ENCODE measurements at places on chromosomes 13 and 19. TPM values are rescaled to one million over a fixed set of nuclear protein-coding genes. Genes with fewer than 3 reads are reported as not detected.

DNA sequence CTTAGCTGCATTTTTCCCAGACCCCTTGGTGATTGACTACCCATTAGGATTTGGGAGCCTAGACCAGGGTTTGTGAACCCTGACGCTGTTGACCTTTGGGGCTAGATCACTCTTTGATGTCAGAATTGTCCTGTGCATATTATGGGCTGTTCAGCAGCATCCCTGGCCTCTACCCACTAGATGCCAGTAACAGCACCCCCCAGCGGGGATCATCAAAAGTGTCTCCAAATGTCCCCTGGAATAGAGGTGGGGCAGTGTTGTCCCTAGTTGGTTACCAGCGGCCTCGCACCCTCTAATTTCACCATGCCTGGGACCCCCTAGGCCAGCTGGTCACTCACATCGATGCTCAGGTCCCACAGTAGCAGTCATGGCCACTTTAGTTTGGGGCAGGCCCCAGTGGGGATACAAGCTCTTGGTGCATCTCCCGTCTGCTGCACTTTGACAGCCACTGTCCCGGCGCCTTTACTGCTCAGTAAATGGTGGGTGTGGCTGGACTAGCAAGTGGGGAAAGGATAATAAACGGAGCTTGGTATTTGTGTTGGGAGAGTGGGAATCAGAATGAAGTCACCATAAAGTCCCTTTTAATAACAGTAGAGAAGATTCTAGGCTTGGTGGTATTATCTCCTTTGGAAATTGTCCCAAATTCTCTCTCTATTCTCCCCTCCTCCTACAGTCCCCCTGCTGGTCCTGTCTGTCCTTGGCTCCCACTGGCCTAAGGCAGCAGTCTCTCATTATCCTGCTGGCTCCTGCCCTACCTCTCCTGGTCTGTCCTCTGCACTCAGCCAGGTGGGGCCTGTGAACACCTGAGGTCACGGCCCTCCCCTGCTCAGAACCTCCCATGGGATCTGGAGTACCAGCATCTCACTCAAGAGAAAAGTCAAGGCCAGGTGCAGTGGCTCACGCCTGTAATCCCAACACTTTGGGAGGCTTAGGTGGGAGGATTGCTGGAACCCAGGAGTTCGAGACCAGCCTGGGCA lies 80.6 kb downstream of the SIPA1L3 start:
- DNase-seq: no peak

DNA sequence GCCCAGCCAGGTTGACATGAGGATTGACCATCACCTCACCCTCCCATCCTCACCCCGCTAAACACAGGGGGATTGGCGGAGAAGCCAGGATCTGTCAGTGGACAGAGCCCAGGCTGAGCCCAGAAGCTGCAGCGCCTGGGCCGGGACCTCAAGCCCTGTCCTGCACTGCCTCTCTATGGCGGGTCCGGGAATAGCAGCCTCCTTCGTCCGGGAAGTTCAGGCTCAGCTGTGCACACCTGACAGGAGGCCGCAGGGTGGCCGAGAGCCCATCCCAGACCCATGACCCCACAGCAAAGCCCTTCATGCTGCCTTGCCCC lies 67.8 kb downstream of the SPACA7 start:
- peak; percentile 68 for DNase-seq

GRCh38 chr19:1673645-1674292 lies 21.4 kb upstream of the TCF3 start:
- no peak for DNase-seq

DNA sequence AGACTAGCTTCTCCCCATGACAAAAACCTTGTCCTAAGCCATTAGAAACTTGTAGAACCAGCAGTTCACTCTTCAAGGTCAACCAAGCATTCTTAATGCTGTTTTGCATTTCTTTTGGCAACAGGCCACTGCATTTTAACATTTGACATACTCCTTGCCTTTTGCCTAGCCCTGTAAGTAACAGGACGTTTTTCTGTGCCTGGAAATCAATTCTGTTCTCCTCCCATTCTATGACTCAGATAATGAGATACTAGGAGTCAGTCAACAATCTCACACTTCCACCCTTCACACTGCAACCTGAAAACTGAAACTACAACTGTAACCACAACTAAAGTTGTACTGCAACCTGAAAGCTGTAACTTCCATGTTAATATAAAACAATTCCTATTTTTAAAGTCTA lies 268.7 kb downstream of the MZT1 start:
- no peak for DNase-seq

DNA sequence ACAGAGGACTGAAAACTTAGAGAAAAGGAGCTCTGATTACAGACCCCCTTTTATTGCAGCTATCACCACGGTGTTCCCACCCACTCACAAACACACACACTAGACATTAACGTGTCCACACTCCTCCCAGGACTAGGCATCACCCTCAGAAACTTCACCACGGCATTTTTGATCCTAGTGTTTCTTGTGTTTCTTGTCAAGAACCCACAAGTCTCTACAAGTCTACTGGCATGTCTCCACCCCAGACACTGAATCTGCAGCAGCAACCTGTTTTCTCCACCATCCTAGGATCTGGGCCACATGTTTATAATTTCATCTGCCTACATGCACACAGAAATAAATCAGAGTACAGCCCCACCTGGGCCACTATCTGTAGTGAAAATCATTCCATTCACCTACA lies 4.3 kb downstream of the ZNF486 start:
- no peak for DNase-seq

- no peak for DNase-seq
Observed at GRCh38 chr13:53042877-53043276, 14.3 kb downstream of the OLFM4 start.

DNA sequence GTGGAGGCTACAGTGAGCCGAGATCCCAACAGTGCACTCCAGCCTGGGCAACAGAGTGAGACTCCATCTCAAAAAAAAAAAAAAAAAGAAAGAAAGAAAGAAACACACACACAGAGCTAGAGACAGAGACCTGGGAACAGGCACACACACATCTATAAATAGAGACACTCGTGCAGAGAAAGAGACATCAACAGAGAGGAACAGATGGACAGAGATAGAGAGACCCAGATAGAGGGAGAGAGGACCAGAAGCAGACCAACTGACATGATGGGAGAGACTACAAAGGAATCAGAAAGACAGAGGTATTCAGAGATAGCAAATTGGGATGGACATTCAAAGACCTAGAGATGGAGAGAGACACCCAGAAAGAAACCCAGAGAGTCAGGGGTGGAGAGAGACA lies 2.1 kb upstream of the CA11 start:
- no peak for DNase-seq

- no peak for DNase-seq
Observed at GRCh38 chr13:111058796-111059506, 56.2 kb upstream of the ARHGEF7 start.

DNA sequence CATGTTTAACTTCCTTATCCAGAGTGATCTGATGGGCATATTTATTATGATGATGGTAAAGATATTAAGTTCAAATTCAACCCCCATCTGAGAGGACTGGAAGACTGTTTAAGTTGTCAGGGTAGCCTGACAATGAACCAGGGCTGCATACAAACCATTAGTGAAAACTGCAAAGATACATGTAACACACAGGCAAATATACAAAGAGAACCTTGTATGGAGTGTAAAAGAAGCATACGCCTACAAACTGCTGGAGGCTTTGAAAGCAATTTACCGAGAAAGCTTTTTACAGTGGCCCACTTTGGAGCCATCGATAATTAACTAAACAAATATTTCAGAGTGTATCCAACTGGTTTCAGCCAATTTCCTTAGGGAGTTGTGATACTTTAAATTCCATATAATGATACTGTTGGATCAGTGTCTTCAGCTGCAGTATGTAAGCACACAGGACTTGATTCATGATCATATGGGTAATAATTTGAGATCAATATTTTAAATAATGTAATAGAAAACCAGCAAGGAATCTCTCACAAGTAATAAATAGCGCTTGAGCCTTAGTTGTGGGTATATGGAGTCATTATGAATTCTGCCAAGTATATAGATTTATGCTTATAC lies 231.5 kb upstream of the SPRY2 start:
- DNase-seq: no peak

DNA sequence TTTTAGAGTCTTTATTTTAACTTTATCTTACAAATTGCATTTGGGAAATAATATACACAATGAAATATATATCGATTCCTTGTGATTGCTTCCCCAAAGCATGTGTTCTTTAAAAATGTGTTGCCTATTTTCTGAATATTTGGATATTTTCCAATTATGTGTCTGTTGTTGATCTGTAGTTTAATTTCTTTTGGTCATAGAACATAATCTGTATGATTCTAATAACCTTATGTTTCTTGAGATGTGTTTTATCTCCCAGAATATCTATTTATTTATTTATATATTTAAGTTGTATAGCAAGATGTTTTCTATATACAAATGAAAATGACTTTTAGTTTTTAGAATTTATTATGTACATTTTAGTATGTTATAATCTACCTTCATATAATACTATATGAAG lies 710.8 kb upstream of the PCDH20 start:
- DNase-seq: no peak

GRCh38 chr13:33110713-33111413 lies 94.6 kb downstream of the KL start:
- DNase-seq: no peak

GRCh38 chr13:88217883-88218282 lies 546.7 kb downstream of the SLITRK5 start:
- DNase-seq: no peak

DNA sequence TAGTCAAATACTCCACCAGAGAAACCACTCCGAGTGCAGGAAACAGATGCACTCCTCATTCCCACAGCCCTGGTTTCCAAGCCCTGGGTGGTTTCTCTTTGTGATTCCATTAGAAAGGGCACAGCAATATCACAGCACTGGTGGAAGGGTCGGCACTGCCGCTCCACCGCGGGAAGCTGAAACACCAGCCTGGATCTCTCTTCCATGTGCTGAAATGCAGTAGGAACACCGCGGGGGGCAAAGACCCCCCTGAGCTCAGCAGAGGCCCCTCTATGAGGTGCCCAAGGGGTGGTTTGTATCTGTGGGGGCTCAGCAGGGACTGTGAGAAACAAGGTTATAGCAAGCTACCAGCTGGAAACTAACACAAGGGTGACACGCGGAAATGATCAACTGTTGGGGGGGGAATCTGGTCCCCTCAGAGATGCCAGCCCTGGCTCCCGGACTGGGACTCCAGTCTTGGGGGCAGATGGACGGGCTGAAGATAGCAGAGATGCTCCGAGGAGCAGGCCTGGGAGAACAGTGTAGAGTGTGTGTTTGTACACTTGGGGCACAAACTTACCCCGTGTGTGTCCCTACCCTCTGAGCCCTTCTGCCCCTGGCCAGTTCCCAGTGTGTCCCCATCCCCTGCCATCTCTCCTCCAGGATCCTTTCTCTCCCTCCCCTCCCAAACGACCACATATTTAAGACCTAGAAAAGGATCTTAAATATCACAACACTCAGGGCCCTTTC lies 1.8 kb downstream of the ZFR2 start:
- no peak for DNase-seq

GRCh38 chr19:31706131-31706530 lies 356.9 kb upstream of the TSHZ3 start:
- no peak for DNase-seq

DNA sequence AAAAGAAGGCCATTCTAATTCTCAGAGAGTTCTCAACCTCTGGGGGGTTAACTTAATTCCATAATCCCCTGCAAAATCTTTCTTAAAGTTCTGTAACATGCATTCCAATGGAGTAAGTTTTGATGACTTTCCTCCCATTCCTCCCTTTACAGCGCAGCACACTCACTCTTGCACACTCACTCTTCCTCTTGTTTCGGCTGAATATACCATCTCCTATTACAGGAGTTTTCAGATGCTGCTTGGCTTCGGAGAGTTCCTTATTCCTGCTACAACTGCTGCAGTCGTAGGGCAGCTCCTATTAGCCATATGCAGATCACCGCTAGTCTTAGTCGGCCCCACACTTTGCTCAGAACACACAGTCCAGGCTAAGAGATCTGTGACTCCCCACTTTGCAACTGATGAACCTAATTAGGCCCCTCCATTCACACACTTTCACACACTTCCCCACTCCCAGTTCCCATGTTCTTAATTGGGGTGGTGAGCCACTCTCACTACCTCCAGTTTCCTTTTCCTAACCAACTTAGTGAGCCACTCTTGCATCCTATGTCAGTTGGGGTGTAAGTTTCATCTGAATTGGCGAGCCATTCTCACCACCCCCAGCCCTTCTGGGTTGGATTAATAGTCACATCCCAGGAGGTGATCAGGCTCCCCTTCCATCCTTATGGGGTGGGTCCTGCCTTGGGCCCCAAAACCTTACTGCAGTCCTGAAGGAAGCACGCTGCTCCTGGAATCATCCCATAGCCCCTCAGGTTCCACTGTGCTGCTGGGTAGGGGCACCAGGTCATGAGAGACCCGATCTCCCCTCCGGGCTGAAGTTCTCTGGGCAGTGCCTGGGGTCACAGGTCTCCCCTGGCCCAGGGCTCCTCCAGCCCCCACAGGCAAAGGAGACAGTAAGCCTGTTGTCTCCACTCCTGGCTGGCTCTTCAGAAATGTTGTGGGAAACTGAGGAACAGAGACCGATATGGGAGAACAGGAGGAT lies 53.9 kb downstream of the OR10H4 start:
- no peak for DNase-seq

DNA sequence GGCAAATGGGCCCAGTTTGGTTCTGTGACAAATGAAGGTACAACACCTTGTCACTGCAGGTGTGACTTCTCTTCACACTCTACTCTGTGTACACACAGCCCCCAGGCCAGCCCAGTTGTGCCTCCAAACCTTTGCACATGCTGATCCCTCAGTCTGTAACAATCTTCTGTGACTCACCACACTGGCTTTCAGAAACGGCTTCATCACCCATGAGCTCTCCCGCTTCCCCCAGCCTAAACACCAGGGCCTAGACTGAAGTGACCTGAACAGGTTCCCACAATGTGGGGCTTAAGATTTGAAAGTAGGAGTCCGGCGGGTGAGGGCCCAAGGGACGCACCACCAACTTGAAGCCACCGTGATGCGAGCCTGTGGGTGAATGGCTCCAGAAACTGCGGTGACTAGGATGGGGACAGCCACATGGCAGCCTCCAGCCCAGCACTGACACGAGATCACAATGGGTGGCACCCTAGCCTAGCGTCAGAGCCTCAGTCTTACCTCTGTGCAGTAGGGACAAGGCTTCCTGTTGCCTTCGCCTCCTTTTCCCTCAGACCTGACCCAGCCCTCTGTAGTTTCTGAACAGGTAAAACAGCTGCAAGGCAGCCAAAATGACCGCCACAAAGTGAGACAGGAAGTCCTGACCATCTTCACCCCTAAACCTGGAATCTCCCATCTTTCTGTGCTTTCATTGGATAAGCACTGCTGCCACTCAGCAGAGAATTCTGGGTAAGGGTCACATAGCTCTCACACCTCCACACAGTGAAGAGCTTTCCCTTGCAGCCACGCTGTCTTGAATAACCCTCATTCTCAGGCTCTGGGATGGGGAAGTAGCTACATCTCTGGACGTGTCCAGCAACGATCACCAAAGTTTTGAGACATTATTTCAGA lies 34.2 kb upstream of the ZNF599 start:
- DNase-seq: no peak

The UHRF1 gene
- total RNA-seq: 0.87 TPM

The ZNF729 gene
- total RNA-seq: not detected

The APOC4 gene
- not detected for total RNA-seq

The EMC10 gene
- total RNA-seq: 118 TPM

The SPRED3 gene
- total RNA-seq: 0.55 TPM

The TMEM59L gene
- 3.4 TPM for total RNA-seq

The ZNF579 gene
- 13.1 TPM for total RNA-seq

The ELSPBP1 gene
- not detected for total RNA-seq

The CLEC4M gene
- not detected for total RNA-seq

The PRR22 gene
- 0.78 TPM for total RNA-seq
